NCI-H2081 (cell line): ENCODE measurements at places on chromosomes 2 and 18.

DNA sequence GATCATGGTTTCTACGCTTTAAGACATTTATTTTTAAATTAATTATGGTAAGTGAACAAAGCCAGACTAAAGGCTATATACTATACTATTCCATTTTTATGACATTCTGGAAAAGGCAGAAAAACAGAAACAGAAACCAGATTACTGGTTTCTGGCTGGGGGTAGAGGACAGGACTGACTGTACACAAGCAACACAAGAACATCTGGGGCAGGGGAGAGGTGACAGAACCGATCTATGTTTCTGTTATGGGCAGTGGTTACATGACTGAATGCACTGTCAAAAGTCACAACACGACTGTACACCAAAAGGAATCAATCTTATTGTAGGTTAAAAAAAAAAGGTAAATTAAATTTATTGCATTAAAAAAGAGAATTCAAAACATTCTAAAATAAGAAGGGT lies 64.7 kb downstream of the PTPN2 start:
- DNase-seq = no peak

- no peak for DNase-seq
Observed at GRCh38 chr2:114700440-114700839, 258.0 kb downstream of the DPP10 start.

DNA sequence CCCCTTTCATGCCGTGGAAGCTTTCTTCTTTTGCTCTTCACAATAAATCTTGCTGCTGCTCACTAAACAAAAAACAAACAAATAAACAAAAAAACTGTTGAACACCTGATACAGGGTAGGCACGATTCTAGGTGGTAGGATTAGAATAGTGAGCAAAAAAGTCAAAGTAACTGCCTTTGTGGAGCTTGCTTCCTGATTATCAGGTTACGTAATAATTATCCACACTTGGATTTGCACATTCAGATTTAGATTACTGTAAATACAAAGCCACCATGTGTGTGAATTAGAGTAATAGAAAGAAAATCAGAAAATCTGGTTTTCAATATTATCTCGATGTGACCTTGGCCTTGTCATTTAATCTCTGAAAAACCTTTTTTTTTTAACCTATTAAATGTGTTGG lies 307.1 kb downstream of the NRXN1 start:
- peak; percentile 35 for DNase-seq

DNA sequence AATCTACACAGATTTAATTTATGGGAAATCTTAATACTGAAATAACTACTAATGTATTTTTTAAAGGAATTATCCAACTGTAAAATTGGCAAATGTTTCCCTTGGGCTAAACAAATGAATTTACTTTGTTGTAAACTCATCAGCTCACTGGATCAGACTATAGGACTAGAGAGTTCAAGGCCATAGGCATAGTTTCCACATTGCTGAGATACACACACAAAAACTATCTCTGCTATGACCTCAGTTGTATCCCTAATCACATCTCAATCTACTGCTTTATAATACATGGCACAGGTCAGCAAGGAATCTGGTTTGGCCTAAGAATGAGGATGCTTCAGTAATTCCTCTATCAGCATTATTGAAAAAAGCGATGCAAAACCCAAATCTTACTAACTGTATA lies 101.1 kb upstream of the SLC39A10 start:
- DNase-seq = no peak

DNA sequence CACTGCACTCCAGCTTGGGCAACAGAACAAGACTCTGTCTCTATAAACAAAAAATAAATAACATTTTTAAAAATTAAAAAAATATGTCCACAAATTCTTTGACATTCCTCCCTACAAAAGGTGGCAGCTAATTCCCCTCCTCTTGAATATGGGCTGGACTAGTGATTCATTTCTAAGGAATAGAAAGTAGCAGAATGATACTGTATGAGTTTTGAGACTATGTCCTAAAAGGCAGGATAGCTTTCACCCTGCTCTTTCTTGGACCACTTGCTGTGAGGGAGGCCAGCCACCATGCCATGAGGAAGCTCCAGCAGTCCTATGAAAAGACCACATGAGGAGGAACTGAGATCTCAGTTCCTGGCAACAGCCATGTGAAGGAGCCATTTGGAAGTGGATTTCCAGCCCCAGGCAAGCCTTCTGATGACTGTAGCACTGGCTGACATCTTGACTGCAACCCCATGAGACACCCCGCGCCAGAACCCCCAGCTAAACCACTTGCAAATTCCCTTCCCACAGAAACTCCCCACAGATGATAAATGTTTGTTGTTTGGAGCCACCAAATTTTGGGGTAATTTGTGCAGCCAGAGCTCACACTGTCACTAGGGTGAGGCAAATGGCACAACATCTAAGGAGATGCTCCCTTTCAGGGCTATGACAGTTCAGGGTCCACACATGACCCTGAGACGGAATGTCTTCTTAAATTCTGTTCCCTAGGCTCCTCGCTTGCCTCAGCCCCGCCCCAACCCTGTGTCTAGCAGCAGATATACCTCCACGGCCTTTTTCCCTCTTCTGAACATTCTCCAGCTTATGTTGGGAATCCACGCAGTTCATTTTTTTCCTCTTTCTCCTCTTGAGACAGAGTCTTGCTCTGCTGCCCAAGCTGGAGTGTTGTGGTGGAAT lies 17.1 kb upstream of the ATOH8 start:
- DNase-seq = no peak

DNA sequence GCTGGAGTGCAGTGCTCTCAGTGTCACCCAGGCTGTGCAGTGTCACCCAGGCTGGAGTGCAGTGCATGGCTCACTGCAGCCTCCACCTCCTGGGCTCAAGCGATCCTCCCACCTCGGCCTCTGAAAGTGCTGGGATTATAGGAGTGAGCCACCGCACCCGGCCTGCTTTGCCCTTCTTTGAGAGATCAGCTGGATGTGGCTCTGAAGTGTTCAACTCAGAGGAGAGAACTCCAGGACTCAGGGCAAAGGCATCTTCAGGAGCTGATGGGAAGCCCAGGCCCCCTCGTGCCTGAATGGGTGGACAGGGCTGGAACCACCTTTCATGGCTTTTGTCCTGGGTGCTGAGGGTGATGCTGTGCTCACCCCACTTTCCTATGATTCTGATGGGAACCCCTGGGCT lies 52.0 kb upstream of the HAAO start:
- DNase-seq = no peak

DNA sequence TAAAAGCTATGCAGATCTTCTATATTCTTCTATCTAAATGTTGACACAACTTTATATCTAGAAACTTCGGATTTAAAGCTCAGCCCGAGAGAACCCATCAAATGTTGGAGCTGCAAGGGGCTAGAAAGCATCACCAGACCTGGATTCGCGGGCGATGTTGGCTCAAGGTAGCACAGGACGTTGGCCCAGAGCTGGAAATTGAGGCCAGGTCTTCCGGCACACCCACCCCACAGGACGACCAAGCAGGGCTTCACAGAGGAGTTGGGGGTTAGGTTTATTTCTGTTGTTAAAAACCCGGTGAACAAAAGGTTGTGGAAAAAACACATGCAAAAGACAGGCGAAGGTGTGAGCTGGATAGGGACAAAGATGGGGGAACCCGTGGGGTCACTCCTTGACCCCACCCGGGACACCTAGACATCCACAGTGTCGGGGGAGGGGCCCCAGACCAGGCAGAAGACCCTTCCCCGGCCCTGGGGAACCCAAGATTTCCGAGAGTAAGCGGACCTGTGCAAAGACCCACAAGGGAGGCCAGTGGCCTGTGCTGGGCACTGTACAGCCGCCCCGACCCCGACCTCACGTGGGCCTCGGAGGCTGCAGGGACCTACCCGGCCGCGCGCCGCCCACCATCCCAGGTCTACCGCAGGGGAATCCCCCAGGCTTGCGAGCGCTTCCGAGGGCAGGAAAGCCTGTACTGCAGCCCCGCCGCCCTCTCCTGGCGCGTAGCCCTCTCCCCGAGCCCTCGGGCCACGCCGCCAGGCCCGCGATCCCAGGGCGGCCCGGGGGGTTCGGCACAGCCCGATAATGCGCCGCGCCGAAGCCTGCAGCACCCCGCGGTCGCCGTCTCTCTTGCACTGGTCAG lies 1.8 kb upstream of the AGBL5 start:
- DNase-seq = no peak

GRCh38 chr2:174623106-174623637 lies 25.6 kb upstream of the WIPF1 start:
- DNase-seq = no peak

DNA sequence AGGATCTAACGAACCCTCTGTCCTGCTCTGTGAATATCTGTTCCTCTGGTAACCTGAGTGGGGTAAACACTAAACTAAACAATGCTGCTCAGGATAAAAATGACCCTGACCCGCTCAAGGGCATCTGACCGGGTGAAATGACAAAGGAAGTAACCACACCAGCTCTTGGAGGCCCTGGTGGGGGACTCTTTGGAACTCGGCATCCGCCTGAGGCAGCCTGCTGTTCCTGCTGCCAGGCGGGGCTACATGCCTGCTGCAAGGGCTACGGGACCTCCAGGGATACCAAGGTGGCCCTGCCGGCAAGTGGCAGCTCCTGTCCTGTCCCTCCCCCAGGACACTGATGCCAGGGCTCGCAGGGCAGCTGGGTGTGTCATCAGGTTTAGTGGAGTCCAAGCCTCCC lies 273.3 kb downstream of the HDAC4 start:
- no peak for DNase-seq

GRCh38 chr2:190493095-190493494 lies 41.4 kb downstream of the NEMP2 start:
- DNase-seq = no peak

GRCh38 chr2:28970464-28971160 lies 10.5 kb upstream of the TOGARAM2 start:
- DNase-seq = no peak

DNA sequence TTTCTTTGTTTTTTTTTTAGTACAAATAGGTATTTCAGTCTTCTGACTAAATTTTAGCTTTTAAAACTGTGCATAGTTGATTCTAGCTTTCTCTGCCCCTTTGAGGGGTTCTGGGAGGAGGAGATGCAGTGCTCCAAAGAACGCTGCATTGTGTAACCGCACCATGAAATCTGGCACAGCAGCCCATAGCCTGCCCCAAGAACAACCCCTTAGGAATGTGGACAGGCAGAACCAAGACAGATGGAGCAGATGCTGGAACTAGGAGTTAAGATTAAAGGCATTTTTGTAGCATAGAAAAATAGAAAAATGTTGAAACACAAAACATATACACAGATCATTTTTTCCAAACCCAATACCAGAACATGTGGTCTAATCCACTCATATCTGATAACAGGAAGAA lies 187.5 kb downstream of the SCG2 start:
- DNase-seq = no peak

DNA sequence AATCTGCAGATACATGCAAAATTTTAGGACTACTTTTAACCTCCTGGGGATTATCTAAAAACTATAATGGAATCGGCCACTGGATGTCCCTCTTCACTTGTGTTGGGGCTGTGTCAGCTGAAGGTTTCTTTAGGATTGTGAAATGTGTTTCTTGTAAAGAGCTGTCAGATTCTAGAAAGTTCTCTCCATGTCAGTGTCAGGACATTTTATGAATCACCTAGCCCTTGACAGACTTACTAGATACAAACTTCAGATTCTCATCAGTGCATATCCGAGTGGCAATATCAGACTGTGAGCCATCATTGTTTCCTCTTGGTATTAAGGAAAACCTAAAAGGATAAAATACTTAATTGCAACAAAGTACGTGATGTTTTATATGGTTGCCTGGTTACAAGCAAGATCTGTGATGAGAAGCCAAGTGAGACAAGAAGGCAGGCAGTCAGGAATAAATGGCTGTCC lies 107.3 kb downstream of the CPS1 start:
- DNase-seq = peak; percentile 43

GRCh38 chr18:8910843-8911242 lies 191.7 kb upstream of the NDUFV2 start:
- no peak for DNase-seq

GRCh38 chr2:176552501-176553135 lies 283.4 kb downstream of the MTX2 start:
- DNase-seq = no peak

- DNase-seq = no peak
Observed at GRCh38 chr18:56381196-56381595, 257.2 kb downstream of the TXNL1 start.

GRCh38 chr2:54560146-54560881 lies 104.2 kb downstream of the SPTBN1 start:
- DNase-seq = peak; percentile 50

GRCh38 chr2:64698668-64699444 lies 45.1 kb upstream of the SERTAD2 start:
- no peak for DNase-seq

DNA sequence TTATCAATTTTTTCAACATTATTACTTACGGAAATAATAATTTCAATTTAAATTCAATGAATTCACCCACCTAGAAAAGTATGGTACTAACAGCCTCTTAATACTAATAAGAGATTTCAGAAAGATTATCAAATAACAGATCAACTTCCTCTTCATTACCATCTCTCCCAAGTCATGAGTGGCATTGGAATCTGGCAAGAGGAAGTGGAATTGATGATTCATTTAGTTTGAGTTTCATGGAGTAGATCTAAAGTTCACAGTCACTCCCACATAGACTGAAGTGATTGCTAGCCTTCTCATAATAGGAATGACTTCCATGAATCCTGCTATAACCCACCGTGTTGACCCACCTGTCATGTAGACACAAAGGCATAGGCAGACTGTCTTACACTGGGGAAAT lies 77.7 kb upstream of the WDR75 start:
- DNase-seq = no peak

GRCh38 chr2:154029504-154029903 lies 157.8 kb downstream of the GALNT13 start:
- no peak for DNase-seq

- no peak for DNase-seq
Observed at GRCh38 chr2:213067888-213068287, 83.5 kb downstream of the IKZF2 start.
